T-helper 1 cell (primary cell): ENCODE measurements at places on chromosomes 13 and 19.

- DNase-seq = no peak
Measured at GRCh38 chr19:47467914-47468313, 3.8 kb downstream of the SLC8A2 start.

DNA sequence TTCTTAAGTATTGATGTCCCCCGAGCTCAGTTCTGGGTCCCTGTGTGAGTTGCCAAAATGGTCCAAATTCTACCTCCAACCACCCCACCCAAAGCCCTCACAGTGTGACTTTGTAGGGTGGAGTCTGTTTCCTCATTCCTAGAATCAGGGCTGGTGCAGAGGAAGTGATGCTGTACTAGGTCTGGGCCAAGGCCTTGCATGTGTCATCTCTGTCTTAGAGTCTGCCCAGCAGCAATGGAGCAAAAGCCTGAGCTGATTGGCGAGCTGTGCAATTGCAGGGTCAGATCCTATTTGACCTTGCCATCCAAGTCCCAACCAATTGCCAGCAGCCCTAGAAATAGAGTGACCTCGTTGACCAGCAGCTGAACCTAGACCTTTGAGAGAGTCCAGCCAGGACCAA lies 97.0 kb upstream of the ANKRD10 start:
- DNase-seq = no peak

GRCh38 chr19:40614622-40615411 lies 13.6 kb downstream of the LTBP4 start:
- DNase-seq = peak; percentile 70

DNA sequence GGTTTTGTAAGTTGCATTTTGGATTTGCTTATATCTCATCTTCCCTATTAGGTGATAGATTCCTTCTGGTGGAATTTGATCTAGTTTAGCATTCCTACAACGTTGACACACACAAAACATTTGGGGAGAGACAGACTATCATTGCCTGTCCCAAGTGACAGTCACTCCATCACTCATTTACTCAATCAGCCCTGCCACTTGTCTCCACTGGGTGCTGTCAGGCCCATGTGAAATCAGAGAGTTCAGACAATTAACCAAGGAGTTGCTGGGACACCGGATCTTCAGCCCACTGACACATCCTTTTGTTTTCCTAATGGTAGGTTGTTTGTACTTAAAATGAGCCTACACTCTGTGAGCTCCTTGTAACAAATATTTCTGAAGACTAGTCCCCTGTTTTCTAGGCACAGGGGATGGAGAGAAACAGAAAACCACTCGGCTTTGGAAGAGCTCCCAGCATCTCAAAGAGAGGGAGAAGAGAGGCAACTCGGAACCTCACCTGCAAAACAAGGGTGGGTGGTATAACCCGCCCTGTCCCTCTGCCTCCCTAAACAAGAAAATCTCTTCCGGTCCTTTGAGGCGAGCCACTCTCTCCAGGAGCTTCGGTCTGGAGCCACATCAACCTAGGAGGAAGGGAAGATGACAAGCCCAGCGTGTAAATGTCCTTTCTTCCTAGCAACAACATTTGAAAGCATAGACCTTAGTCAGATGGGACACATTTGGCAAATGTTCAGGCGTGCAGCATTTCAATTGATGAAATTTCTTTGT lies 440.9 kb upstream of the KLF12 start:
- DNase-seq = no peak

DNA sequence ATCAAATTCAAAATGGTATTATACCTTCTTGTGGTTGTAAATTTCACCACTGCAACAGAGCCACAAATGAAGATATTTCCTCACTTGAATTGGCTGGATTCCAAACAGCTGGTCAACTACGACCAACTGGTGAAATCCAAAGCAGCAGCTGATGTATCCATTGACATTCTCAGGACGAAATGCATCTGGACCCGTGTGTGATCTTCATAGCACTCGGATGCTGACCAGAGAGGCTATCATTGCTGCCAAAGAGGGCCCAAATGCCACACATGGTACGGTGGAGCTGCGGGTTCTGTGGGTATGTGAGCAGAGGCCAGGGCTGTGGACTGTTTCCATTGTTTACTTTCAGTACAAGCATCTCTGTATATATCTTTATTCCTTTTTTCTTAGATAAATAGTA lies 25.6 kb upstream of the PCCA start:
- DNase-seq = no peak

DNA sequence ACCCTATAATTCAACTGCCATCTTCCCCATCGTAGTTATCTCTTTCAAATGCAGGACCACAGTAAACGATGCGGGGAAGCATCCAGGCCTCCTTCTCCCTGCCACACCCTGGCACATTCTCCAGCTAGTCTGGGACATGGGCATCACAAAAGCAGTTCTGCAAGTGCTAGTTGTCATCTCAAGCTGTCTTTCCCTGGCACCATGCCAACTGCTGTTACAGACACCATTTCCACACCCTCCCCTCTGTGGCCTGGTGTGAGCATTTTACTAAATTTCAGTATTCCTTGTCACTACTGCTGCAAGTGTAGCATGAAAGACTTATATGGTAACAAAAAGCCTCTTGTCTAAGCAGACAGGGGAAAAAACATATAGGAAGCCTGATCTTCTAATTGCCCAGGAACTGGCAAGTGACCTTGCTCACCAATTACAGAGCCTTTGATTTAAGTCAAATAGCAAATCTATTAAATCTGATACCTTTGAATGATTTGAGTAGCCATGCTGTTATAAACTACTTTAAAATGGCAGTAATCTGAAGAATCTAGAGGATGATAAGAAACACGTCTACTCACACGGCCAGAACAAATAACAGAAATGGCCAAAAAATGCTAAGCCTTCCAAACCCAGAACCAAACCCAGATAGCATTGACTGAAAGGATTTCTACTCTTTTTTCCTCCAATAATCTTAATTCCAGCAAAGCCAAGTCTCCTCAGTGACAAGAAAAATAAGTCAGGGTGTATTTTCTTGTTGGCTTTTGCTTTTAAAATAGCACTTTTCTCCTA lies 179.0 kb downstream of the NUFIP1 start:
- no peak for DNase-seq

DNA sequence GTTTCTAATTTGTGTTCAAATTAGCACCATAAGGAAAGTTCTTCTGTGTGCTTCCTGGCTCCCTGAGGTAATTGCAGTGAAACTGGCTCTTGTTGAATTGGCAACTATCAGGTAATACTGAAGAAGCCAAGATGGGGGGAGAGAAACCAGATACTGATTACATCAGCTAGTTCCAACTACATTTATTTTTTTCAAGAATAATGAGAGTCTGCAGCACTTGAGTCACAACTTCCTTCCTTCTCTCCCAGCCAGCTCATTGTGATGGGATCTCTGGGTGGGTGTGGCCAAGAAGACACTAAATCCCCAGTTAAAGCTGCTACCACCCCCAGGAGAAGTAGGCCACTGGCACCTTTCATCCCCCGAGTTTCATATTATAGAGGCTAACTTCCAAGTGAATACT lies 100.7 kb upstream of the RXFP2 start:
- DNase-seq = no peak

DNA sequence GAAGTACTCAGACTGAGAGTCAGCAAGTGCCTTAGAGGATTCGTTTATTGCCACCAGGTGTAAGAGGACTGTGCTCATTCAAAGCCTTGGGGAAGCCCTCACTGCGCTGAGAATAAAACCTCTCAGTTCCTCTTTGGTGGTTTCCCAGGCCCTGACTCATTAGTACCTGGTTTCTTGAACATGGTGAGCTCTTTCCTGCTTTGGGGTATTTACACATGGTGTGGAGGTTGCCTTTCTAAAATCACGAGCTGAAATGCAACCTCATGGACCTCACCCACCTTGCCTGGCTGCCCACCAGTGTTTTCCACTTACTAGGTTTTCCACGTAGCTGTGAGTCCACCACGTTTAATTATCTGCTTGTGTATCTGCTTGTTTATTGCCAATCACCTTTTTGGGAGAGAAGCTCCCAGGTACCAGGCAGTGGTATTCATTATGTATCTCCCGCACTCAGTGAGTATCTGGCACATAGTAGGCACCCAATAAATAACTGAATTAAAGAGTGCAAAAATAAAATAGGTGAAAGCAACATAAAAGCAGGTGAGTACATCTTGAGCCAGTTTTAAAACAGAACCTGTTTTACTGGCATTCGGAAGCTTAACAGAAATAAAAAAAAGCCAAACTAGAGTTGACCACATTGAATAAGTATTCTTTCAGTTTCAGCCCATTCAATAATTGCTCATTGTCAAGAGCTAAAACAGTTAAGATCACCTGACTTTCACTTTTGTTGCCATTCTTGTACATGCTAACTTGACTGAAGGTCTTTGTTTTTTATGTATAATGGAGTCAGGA lies 533.0 kb downstream of the MYO16 start:
- no peak for DNase-seq
